ENCODE measurements at places on chromosomes 5 and 9. TPM values are rescaled to one million over a fixed set of nuclear protein-coding genes. Genes with fewer than 3 reads are reported as not detected.

FAT2 gene
- not detected for total RNA-seq

TSSK1B gene
- not detected for total RNA-seq

SPINK5 gene
- 0.13 TPM for total RNA-seq

DNA sequence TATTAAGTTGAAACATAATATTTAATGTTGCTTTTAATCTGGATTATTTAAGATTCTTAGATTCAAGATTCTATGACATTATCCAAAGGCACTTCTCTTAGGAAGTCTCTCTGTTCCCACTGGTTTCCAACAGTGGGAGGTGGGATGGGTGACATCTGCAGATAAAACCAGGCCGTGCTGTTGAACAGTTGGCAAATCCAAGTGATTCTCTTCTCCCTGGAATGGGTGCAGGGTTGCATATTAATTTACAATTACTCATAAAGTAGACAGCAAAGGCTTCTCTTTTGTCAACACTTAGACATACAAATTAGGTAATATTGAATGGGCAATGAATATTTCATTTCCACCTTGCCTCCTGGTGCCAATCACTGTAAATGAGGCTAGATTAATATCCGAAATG is 233.7 kb upstream of the IL12B start:
- DNase-seq: no peak

DNA sequence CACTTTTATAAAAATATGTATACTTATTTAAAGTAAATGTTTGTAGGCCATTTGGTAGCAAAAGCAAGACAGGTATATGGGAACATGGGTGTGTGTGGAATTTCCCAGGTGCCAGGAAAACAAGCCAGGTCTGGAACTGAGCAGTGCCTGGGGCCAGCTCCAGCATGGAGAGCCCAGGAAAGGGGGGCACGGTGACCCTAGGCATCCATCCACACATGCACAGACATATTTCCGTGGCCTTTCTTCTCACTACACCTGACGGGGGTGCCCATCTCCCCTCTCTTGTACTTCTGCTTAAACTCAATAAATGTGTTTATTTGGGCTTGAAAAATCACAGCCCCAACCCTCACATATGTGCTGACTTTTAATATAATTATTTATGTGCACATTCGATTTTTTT is 31.2 kb upstream of the CXCL14 start:
- no peak for DNase-seq

DNA sequence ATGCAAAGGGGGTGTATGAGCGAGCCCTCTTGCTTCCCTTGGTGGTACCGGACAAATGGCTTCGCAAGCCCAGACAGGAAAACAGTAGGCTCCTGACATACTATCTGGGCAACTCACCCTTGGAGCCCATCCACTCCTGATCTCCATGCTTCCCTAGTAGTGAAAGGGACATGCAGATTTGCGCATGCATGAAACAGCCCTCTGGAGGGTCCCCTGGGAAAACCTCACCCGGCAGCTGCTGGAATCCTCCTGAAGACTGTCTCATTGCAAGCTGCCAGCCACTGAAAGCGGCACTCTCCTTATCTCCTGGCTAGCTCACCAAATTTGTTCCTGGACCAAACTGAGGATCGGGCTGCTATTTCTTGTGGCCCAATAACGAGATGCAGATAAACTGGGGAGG is 10.2 kb downstream of the ZNF169 start:
- no peak for DNase-seq
